ENCODE measurements at places on chromosomes 5 and 9. TPM values are rescaled to one million over a fixed set of nuclear protein-coding genes. Genes with fewer than 3 reads are reported as not detected.

DNA sequence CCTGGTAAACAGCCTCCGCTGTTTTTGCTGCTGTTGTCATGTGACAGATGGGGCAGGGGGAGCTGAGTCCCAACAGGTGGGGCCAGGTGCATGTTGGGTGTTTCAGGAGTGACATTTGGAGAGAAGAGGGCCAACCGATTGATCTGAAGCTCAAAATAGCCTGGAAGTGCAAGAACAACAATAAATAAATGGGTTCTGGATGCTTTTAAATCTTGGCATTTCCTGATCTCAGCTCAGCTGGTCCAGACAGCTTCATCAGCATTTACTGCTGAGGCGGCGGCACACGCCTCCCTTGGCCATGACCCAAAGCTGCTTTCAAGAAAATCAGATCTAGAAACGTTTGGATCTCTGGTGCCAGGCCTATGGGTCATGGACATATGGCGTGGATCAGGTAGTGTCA, 70.5 kb downstream of the PPARGC1B start:
- DNase-seq: no peak

- DNase-seq: no peak
These were observed 15.1 kb downstream of the RPS14 start for GRCh38 chr5:150434464-150434863.

GRCh38 chr5:83312663-83313062, 158.9 kb upstream of the VCAN start:
- DNase-seq: no peak

GRCh38 chr9:110895147-110895905, 142.9 kb downstream of the LPAR1 start:
- DNase-seq: no peak

DNA sequence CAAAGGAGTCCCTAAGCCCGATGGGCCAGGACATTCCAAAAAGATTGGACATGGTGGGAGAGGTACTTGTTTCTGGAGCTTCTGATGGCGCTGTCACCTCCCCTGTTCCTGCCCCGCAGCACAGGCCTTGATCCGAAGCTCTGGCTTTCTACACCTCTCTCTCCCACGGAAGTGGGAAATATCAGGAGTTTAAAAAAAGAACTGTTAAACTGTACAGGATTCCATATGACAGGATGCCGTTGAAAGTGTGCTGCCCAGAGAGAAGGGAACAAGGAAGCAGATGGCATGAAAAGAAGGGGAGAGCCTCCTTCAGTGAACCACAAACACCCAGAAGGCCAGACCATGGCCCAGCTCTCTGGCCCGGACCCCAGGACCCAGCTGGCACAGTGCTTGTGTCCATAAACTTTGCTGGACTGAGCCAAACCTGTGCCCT, 26.8 kb upstream of the SLC2A8 start:
- no peak for DNase-seq

GRCh38 chr9:131886826-131887225, 146.9 kb upstream of the RAPGEF1 start:
- no peak for DNase-seq

DNA sequence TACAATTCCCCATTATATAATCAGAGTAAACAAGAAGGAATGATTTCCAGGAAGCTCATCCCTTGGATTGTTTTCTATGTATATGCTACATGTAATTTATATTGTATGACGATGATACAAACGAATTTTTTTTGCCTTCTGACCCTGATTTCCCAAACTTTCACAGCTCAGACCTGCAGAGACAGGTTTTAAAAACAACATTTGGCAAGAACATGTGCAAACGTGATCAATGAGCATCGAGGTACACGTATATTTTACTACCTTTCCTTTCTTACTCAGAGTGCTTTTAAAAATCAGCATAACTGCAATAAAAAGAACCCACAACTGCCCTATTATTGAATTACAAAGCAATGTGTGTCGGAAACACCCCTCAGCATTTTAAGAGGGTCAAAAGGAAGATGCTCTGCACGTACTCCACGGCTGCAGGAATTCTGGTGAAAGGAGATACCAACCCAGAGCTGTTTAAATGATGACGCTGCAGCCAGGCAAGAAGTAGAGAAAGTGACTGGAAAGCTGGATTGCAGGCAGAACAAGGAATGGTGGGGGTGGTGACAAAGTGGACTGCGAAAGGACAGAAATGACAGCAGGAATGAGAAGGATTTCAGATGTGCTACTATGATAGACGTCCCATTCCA, 533.5 kb downstream of the RAB3C start:
- no peak for DNase-seq

DNA sequence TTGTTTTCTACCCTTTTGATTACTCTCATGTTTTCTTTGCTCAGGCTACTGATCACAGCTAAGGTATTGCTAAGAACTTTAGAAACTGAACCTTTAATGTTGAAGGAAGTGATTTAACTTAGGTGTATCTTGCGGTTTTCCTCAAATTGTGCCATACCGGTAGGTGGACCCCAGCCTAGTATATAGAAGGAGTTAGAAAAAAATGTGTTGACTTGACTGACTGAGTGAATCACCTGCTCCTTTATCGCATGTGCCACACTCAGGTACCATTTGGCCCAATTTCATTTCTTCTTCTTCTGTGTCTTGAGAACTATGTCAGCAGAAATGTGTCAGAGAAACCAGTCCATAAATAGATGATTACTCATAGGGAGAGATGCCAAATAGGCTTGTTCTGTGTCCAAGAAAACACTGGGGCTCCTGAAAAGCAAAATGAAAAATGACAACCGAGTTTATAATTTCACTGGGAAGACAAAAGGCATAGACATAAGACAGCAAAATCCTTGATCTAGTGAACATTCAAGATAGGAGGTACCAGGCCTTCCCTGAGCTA, 19.4 kb downstream of the PLPPR1 start:
- peak; percentile 53 for DNase-seq

DNA sequence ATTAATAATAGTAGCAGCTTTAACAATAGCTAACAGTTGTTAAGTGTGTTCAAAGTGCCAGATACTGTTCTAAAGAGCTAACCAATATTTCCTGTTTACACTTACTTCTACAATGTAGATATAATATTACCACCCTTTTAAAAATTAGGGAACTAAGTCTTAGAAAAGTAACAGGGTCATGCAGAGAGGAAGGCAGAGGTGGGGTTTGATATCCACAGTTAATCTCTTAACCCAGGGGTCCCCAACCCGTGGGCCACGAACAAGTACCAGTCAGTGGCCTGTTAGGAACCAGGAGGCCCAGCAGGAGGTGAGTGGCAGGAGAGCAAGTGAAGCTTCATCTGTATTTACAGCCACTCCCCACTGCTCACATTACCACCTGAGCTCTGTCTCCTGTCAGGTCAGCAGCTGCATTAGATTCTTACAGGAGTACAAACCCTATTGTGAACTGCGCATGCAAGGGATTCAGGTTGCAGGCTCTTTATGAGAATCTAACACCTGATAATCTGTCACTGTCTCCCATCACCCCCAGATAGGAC, 89.1 kb downstream of the ACTL7B start:
- DNase-seq: no peak

GRCh38 chr5:150627731-150628545, 12.5 kb upstream of the SYNPO start:
- no peak for DNase-seq

- DNase-seq: no peak
These were observed 14.6 kb upstream of the COL15A1 start for GRCh38 chr9:98929071-98929470.

- DNase-seq: no peak
These were observed 384.7 kb downstream of the ANXA1 start for GRCh38 chr9:73536403-73536802.

DNA sequence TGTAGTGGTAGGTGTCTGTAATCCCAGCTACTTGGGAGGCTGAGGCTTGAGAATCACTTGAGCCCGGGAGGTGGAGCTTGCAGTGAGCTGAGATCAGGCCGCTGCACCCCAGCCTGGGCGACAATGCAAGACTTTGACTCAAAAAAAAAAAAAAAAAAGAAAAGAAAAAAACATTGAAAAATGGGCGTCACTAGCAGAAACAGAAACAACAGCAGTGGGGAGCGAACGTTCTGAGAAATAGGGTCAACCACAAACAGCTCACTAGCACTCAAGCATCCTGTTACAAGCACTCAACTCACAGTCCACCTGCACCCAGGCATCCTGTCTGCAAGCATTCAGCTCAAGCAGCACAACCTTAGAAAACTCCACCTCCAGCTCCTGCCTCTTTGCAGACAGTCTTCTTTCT, 17.2 kb downstream of the TRIM14 start:
- peak; percentile 23 for DNase-seq

DNA sequence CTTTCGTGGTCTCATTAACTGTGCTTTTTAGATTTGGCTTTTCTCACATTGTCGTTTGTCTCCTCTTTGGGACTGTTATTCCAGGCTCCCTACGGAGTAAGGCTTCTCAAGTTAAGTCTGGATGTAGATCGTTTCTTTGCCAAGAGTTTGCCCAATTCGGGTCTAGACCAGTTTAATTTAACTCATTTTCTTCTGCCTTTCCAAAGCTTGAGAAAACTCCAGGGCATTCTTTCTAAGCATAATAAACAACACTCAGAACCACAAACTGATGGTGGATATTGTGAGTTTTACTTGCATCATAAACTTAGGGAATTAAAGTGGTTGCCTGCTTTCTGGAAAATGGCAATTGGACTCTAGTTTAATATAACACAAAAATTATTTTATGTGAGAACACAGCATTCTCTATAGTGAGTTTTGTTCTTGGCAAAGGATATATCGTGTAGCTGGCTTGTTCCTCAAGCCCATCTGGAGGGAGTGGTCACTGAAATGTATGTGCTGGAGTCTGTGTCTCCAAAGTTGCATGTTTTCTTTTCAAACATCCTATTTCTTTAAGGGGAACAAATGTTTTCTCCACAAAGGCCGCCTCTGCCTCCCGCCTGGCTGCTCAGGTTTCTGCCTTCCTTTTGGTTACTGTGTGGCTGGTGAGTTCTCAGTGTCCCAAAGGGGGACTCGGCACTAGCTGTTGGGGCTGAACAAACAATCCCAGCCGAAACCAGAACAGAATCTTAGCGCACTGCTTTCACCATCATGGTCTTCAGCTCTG, 211.3 kb upstream of the FBN2 start:
- no peak for DNase-seq

GRCh38 chr5:142973932-142974331, 203.8 kb downstream of the ARHGAP26 start:
- DNase-seq: no peak

DNA sequence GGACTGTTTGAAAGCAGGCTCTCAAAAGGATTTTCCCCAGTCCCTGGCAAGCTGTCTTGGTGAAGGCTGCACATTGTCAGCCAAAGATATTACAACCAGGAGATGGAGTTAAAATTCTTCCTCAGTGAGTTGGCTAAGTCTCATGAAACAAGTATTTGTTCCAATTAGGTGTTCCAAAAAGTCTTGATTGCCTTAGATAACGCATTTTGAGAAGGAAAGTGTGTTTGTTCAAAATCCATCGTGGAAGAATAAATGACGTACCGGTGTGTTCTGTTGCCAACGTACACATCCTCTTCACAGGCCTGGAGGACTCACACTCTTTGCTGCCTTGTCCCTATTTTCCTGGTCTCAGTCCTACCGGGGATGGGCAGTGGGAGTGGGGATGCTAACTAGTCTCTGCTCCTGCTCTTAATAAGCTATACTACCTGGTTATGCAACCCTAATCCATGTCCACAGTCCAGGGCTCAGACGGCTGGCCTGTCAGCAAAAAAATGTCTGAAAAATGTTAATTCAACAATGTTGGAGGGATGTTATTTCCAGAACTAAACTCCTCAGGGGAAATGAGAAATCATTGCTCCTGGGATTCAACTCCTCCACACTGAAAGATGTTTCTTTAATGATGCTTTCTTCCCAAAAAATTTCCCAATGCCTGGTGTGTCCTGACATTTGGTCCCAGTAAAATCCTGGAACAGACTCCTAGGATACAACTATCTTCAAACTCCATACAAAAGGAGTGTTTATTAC, 175.3 kb upstream of the KLF9 start:
- DNase-seq: no peak

- no peak for DNase-seq
These were observed 274.9 kb downstream of the NR3C1 start for GRCh38 chr5:143128412-143129071.

DNA sequence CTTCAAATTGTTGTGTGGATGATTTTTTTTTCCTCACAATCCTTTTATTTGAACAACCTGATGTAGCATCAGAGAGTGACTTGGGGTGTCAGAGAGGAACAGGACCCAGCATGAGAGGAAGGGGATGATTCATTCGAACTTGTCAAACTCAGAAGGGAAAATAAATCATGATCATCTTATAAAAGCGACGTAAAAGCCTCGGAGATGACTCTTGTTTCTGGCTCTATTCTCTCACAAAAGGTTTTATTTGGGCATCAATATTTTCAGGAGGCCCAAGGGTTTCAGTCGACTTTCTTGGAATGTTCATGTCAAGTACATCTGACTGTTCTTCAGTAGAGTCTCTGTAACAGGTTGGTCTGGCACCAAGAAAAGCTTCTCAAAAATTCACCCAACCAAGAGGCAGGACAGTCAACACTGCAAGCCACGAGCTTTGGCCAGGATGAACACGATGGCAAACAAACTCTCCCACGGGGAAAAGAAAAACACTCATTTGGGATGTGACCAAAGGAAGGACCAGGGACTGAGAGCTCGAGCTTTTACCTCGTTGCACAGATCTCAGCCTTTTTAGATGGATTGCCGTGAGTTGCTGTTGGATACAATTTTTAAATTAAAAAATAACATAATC, 55.1 kb downstream of the ANKH start:
- peak; percentile 80 for DNase-seq

DNA sequence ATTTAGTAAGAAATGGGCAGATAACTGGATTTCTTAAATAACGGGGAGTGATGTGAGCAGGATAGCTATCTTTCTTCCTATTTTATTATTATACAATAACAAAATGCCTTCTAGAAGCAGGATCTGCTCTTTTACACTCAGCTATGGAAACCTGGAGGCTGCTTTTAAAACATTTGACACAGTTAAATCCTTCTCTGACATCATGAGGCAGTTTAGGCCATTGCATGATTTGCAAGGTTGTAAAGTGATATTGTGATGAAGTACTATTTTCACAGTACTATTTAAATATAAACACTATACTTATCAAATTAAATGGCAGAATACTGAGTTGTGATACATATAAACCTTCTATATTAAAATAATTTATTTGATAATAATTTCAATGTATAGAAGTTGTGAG, 93.9 kb downstream of the ZSWIM6 start:
- DNase-seq: no peak

GRCh38 chr5:178237431-178238312, 5.1 kb upstream of the PHYKPL start:
- DNase-seq: no peak

DNA sequence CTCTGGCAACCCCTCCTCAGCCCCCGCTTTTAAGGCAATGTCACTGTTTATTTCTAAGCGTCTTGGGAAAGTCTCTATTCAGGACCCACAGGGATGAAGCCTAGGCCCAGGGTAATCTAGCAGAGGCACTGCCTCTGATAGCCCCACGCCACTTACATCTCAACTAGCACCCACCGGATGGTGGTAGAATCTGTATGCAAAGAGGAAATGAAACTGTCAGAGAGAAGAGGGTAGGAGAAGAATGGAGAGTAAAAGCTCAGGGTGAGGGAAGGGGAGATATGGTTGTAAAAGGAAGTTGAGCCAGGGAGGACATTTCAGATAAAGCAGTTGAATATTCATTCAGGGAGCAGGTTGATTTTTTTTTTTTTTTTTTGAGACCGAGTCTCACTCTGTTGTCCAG, 3.0 kb downstream of the FRRS1L start:
- DNase-seq: no peak

GRCh38 chr9:136107155-136107952, 11.3 kb downstream of the TMEM250 start:
- DNase-seq: no peak

KCNN2 gene
- total RNA-seq: not detected

PCDHA2 gene
- not detected for total RNA-seq

OTP gene
- not detected for total RNA-seq

PCDHA5 gene
- total RNA-seq: not detected

OSMR gene
- 21.9 TPM for total RNA-seq

SAXO1 gene
- total RNA-seq: not detected

PHYHD1 gene
- not detected for total RNA-seq

HRCT1 gene
- 3.2 TPM for total RNA-seq

EPB41L4B gene
- 3.6 TPM for total RNA-seq
